ENCODE measurements at places on chromosomes 16 and 17.

DNA sequence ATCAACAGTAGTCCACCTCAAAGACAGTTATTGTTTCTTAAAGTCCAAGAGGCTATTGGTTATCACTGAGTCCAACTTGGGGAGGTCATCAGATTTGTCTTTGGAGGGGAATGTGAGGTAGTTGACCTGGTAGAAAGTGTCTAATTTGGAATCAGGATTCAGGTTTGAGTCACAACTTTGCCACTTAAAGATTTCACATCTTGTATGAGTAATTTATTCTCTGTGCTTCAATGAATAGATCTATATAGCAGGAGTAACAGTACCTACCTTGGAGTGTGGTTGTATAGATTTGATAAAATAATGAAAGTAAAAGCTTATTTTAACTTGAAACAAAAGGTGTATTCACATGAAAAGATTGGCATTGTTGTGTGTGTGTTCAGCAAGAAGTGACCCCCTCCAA is 119.3 kb upstream of the TBX2 start:
- no peak for DNase-seq

DNA sequence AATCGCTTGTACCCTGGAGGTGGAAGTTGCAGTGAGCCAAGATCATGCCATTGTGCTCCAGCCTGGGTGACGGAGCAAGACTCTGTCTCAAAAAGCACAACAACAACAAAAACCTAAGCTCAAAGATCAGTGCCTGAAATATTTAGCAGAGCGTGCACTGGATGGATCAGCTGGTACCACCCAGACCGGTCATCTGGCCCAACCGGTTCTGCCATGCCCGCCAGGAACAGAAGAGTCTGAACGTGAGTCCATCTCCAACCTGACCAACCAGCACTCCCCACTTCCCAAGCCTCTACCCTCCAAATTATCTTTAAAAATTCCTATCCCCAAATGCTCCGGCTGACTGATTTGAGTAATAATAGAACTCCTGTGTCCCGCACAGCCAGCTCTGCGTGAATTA is 1.5 kb upstream of the UQCC4 start:
- no peak for DNase-seq

DNA sequence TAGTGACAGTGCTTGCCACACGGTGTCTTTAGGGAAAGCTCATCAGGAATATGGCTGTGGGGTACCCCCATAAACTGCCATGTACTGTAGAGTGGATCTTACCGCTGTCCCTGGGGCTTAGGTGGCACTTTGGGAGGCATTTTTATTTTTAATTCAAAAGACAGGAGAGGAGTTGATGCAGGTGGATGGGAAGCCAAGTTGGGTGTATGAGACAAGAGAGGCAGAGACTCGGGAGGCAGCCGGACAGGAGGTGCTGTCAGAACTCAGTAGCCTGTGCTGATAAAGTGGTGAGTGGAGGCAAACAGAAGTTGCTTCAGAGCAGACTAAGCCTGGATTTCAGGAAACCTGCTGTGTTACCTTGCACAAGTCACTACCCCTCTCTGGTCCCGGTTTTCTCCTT is 185.9 kb downstream of the TMEM132E start:
- no peak for DNase-seq

DNA sequence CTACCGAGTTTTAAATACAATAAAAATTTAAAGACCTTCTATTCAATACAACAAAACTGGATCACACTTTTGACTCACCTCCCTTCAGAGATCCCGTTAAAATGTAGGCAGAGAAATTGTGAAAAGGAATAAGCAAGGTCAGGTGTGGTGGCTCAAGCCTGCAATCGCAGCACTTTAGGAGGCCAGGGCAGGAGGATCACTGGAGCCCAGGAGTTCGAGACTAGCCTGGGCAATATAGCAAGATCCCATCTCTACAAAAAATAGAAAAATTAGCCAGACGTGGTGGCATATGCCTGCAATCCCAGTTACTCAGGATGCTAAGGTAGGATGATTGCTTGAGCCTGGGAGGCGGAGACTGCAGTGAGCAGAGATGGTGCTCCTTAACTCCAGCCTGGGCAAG is 16.7 kb downstream of the CHST5 start:
- no peak for DNase-seq

GRCh38 chr16:55151561-55152305 is 172.3 kb upstream of the IRX6 start:
- no peak for DNase-seq

GRCh38 chr16:81521141-81521626 is 76.6 kb downstream of the CMIP start:
- DNase-seq: peak; percentile 84

Data from activated CD4-positive, alpha-beta memory T cell treated with anti-CD3 and anti-CD28 coated beads for 36 hours (primary cell).